ENCODE measurements at places on chromosomes 6 and 20.

DNA sequence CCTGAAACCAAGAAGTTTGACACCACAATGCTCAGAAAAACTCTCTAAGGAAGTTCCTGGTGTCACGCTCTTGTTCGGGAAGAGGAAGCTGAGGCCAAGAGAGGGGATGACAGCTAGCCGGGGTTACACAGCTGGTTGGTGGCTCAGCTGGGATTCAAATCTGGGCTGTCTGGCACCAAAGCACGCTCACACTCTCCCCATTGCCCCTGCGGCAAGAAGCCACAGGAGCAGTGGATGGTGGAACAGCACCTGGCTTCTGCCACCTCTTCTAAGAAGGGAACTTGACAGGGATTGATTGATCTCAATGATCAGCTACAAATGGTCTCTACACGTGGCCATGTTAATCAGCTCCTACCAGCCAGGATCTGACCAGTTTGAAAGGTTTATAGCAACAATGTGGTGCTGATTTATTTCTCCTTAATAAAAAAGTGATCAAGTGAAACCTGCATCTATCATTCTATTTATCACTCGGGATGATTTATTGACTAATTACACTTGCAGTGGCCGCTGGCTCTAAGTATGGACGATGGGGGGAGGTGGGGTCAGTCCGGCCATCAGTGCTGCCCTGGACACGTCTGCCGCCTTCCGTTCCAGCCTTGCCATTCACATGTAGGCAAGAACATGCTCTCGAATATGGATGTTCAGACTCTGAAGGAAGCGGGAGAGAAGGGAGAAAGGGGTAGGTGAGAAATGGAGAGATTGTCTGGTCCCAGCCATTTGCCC is 71.9 kb upstream of the TOP1 start:
- no peak for DNase-seq

DNA sequence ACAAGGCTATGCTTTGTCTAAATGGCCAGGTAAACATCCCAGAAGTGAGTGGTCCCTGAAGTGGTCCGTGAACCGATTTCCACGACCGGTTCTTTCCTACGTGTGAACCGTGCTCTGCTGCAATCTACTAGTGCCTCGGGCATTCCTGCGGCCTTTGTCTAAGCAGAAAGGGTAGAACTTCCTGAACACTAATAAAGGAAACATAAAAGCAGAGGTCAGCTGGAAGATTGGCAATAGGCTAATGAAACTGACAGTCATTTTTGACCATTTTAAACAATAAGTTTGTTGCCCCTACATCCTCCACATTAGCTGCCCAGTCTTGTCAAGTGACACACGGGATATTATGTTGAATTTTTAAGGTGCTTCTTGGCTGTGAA is 410.0 kb downstream of the PLCB1 start:
- no peak for DNase-seq

DNA sequence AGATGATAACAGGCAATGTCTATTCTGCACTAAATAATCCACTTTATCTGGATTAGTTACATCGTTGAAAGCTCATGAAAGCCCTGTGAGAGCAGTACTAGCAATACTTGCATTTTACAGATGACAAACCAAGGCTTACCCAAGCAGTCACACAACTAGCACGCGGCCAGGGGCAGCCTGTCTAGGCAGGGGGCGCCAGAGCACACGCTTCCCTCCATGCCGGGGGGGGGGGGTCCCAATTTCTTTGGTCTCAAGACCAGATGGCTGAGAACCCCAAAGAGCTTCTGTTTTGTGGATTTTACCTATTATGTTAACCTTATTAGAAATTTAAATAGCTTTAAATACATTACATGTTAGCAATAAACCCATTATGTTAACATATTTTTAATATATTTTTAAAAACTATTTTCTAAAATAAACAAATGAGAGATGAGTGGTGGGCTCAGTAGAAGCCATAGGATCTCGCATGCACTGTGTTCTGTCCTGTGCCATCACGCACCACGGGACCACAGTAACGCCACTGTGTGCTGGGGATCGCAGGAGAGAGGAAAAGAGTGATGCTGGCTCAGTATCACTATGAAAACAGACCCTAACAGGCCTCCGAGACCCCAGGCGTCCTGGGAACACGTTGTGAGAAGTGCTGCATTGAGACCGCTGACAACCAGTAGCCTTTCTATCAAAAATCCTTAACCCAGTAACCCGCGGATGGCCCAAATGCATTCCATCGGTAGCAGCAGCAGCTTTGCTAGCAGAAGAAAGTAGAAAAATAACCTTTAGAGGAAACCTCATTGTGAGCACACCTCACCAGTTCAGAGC is 5.3 kb upstream of the PRR18 start:
- DNase-seq, result no peak

DNA sequence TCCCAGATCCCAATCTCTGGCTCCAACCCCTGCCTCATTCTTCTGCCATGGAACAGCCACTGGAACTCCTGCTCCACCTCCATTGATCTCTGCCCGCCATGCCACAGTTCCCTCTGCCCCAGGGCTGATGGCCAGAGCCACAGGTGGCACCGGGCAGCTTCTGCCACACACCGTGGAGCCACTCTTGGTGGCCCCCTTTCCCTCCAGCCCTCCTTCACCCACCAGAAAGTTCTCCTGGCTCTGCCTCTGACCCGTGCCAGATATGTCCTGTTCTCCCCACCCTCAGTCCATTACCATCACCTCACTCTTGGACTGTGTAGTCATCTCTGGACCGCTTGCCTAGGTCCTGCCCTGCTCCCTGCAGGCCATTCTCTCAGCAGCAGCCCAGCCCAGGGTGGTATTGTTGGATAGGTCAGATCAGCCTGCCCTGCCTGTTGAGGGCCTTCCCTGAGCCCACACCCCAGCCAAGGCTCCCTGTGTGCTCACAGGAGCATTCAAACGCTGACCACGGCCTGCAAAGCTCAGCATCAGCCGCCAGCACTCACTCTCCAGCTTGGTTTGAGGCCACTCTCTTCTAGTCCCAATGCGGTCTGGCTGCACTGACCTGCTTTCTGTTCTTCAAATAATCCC is 16.8 kb upstream of the SYNDIG1 start:
- DNase-seq, result no peak

Data from LHCN-M2 (cell line).